ENCODE measurements at places on chromosomes 2 and 18. TPM values are rescaled to one million over a fixed set of nuclear protein-coding genes. Genes with fewer than 3 reads are reported as not detected.

The IKZF2 gene
- 14.6 TPM for total RNA-seq

The SLC5A7 gene
- total RNA-seq, result not detected

The POTEC gene
- total RNA-seq, result not detected

The RUFY4 gene
- total RNA-seq, result 0.33 TPM
